Activated T-helper 1 cell treated with Interleukin-2 at 50 U/mL for 16 hours (primary cell): ENCODE measurements at places on chromosomes 4 and X.

DNA sequence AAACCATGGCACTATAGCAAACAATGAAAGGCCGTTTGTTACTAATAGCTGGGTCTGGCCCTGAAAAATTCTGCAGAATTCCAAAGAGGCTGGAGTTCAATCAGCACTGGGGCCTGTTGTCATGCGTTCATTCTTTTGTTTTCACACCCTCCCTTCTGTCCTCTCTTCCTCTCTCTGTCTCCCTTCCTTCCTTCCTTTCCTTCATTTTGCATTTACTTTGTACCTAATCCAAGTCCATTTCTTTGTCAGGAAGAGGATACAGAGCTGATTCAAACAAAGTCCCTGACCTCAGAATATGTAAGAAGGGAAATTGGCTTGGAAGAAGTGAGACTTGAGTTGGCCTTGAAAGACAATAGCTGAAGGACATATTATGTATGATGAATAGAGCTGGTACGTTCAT, 119.6 kb upstream of the LDB2 start:
- DNase-seq: no peak

- no peak for DNase-seq
These were observed 94.1 kb downstream of the GC start for GRCh38 chr4:71689822-71690221.

GRCh38 chr4:101102114-101102742, 245.1 kb downstream of the PPP3CA start:
- DNase-seq: no peak

GRCh38 chr4:11178433-11178832, 250.3 kb downstream of the HS3ST1 start:
- no peak for DNase-seq

GRCh38 chrX:69228732-69229131, 63.5 kb upstream of the PJA1 start:
- no peak for DNase-seq

DNA sequence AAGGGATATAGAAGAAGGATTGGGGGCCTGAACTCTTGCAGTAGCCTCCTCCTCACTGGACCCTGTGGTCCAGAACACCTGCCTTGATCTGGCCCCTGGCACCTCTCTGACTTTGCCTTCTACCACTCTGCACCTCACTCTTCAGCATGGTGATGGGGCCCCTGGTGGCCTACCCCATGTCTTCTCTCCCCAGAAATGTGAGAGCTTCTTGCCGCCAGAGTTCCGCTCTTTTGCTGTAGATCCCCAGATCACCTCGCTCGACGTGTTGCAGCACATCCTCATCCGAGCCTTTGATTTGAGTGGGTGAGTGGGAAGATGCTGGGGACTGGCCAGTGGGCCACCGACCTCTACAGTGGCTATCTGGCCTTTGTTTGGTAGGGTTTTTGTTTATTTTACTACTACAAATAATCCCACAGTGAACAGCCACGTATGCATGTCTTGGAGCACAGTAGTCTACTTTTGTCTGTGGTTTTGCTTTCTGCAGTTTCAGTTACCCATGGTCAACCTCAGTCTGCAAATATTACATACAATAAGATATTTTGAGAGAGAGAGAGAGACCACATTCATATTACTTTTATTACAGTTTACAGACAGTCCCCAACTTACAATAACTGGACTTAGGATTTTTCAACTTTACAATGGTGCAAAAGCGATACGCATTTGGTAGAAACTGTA, 1.8 kb downstream of the TBC1D25 start:
- no peak for DNase-seq

- DNase-seq: no peak
These were observed 229.9 kb upstream of the TTC29 start for GRCh38 chr4:147175460-147176025.

- DNase-seq: no peak
These were observed 84.5 kb downstream of the CD99L2 start for GRCh38 chrX:150813922-150814321.

GRCh38 chr4:127978930-127979329, 13.7 kb downstream of the ABHD18 start:
- DNase-seq: no peak

- DNase-seq: no peak
These were observed 2.0 kb upstream of the CTAG2 start for GRCh38 chrX:154655346-154655745.

DNA sequence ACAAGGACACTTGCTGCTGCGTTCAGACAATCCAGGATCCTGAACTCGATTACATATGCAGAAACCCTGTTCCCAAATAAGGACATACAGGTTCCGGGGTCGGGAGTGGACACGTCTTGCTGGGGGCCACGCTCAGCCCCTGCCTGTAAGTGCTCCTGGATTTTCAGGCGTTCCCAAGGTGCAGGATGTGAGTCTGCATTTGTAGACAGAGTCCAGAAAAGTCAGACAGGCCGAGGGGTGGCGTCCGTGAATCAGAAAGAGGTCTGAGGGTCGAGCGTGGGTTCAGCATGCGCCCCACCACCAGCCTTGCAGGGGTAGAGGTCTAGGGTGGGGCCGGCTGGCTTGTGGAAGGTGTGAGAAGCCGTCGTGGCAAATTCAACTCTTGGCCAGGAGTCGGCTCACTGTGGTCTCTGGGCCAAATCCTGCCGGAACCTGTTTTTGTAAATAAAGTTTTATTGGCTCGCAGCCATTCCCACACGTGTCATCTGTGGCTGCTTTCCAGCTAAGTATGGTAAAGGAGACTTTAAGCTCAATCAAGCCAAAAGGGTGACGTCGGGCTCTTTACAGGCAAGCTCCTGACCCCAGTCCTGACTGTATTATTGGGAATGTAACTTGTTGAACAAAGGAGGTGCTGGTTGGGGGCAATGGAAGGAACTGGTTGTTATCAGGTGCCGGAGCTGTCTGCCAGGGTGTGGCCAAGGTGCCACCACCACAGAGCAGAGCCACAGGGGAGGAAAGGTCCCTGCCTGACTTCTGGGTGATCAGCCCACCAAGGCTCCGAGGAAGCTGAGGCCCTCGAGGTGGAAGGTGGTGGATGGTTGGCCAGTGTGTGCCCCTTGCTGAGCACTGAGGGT, 7.4 kb downstream of the DOK7 start:
- no peak for DNase-seq

GRCh38 chr4:145554691-145555090, 64.5 kb upstream of the MMAA start:
- no peak for DNase-seq

GRCh38 chr4:102678107-102678506, 82.7 kb downstream of the MANBA start:
- no peak for DNase-seq

GRCh38 chr4:3869661-3870566, 103.7 kb downstream of the ADRA2C start:
- DNase-seq: no peak

- no peak for DNase-seq
These were observed 71.1 kb upstream of the KCNIP4 start for GRCh38 chr4:22019676-22020075.

DNA sequence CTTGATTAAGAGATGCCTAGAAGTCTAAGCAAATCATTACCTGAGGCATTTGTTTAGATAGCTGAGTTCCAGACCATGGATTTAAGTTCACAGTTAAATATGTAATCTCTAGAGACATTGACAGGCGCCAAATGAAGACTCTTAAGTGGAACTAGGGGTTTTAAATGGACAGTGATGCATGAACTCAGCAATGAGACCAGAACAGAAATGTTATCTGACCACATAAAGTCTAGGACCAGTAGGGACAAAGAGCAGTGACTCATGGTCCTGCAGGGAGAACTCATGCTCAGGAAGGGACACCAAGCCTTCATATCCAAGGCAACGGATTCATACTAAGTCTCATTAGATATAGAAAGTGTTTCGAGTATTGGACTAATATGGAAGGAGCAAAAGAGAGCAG, 152.3 kb downstream of the PPARGC1A start:
- DNase-seq: no peak

- no peak for DNase-seq
These were observed 675 bp downstream of the PRIMPOL start for GRCh38 chr4:184649971-184650855.

GRCh38 chr4:152424977-152425376, 110.9 kb downstream of the FBXW7 start:
- no peak for DNase-seq

DNA sequence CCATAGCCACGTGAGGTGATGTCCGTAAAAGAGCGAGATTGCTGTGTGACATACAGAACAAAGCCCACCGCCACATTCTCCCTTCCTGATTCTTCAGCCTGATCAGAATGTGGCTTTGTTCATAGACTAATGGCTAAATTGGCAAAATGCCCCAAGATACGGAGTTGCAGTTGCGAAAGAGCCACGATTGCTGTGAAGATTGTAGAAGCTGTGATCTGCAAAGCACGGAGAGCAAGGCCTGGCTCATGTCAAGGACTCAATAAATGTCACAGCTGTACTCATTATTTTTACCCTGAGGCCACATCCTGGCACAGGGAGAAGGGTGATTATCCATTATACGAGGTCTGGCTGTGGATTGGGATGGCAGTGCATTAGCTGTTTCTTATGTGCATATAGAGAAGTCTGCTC, 34.2 kb downstream of the ARSD start:
- DNase-seq: no peak

GRCh38 chr4:158302076-158302866, 92.0 kb downstream of the TMEM144 start:
- no peak for DNase-seq

- no peak for DNase-seq
These were observed 436.3 kb downstream of the KLHL13 start for GRCh38 chrX:117680286-117680685.

GRCh38 chrX:140141444-140142029, 176.2 kb upstream of the CXorf66 start:
- DNase-seq: no peak

GRCh38 chrX:124269881-124270280, 62.6 kb upstream of the TEX13D start:
- no peak for DNase-seq

- no peak for DNase-seq
These were observed 34.2 kb downstream of the TSC22D3 start for GRCh38 chrX:107741404-107741790.

- DNase-seq: no peak
These were observed 352.8 kb downstream of the DHRSX start for GRCh38 chrX:2147928-2148327.

- DNase-seq: no peak
These were observed 32.1 kb downstream of the NBDY start for GRCh38 chrX:56761167-56761566.

DNA sequence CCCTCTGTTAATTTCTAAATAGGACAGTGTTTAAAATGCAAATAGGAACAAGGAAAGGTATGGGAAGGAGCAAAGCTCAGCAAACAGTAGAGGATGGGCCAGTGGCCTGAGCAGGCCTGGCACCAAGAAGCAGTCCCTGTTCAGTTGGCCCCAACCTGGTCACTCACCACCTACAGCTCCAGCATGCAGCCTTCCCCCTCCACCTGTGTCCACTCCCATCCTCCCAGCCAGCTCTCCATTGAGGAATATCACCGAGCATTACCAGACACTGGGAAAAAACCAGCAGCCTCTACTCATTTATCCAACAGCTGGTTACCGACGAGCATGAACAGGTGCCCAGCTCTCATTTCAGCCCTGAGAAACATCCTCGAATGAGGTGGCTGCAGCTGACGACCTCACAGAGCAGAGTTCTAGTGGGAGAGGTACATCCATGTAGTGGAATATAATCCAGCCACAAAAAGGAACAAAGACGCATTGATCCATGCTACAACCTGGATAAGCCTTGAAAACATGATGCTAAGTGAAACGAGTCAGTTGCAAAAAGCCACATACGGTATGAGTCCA, 25.6 kb downstream of the CD99L2 start:
- no peak for DNase-seq

- no peak for DNase-seq
These were observed 31.8 kb downstream of the HPGD start for GRCh38 chr4:174490451-174490961.

DNA sequence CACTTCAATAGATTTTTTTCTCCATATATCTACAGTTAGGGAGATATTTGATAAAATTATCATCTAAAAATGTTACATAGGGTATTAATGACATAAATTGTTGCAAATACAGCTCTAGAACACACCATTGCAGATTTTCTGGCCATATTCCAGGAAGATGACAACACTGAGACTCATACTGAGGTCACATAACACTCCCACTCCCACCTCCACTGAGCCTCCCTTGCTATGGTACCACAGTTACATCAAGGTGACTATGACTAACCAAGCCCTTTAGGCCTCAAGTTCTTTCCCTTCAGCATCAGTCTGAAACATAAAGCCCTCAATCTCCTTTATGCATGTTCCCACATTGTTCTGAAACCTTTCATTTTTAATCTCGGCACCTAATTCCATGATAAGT, 932.0 kb upstream of the IGFBP7 start:
- no peak for DNase-seq

DNA sequence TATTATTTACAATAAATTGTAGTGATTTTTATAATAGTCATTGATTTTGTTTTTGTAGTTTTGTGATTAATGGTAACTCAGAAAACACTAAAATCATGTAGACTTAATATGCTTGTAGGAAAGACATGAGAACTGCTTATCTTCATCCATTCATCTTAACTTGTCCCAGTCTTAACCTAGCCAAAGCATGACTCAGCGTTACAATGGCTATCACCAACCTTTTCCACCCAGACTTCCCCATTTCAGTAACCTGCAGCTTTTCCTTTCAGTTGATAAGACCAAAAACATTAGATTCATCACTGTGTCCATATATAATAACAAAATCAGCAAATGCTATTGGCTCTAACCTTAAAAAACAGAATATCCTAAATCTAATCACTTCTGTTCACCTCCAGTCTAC, 106.2 kb upstream of the KLF8 start:
- DNase-seq: no peak

DNA sequence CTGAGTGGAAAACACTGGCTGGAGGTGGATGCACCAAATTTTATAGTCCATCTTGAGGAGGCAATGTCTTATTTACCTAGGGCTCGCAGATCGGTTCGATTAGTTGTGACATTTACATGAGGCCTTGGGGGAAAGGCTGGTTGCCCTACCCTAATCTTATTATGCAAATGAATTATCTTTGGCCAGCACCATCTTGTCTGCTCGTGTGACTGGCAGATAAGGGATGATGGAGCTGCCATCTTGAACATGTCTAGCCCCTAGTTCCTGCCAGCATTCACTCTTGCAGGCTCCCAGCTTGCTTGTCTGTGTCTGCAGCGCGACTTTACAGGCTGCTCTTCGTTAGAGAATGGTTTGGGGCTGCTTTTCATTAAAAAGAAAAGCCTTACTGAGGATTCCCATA, 61.9 kb downstream of the SEC24B start:
- no peak for DNase-seq

DNA sequence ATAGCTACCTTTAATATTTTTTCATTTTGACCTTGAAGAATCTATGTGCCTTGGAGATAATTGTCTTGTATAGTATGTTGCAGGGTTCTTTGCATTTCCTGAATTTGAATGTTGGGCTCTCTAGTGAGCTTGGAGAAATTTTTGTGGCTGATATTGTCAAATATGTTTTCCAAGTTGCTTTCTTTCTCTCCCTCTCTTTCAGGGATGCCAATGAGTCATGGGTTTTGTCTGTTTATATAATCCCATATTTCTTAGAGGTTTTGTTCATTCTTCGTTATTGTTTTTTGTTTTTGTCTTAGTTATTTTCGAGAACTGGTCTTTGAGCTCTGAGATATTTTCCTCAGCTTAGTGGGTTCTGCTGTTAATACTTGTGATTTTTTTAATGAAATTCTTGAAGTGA, 20.7 kb downstream of the RAB40AL start:
- no peak for DNase-seq

- DNase-seq: no peak
These were observed 69.8 kb upstream of the LIMCH1 start for GRCh38 chr4:41468122-41468521.
